ENCODE measurements at places on chromosomes 3 and 15. TPM values are rescaled to one million over a fixed set of nuclear protein-coding genes. Genes with fewer than 3 reads are reported as not detected.

- DNase-seq = no peak
- H3K4me3 ChIP-seq = no peak overlapping the region
- H3K4me1 ChIP-seq = peaks cover 15% of the 10 kb centered on the region
- no peak overlapping the region for H3K27ac ChIP-seq
- peaks cover 42% of the 10 kb centered on the region for H3K27me3 ChIP-seq
- no peaks in the 10 kb centered on the region for H3K36me3 ChIP-seq
These were observed 5.2 kb downstream of the KBTBD13 start for GRCh38 chr15:65081758-65082157.

- H3K36me3 ChIP-seq = peaks cover 61% of the 10 kb centered on the region
- H3K4me1 ChIP-seq = peaks cover 3% of the 10 kb centered on the region
- no peaks in the 10 kb centered on the region for H3K27me3 ChIP-seq
- no peak for DNase-seq
These were observed 19.1 kb downstream of the TRNT1 start for GRCh38 chr3:3145831-3146230.

- H3K36me3 ChIP-seq = no peaks in the 10 kb centered on the region
- H3K27me3 ChIP-seq = peaks cover 2% of the 10 kb centered on the region
- DNase-seq = no peak
- no peak overlapping the region for H3K27ac ChIP-seq
- no peak overlapping the region for H3K4me3 ChIP-seq
- peaks cover 4% of the 10 kb centered on the region for H3K4me1 ChIP-seq
These were observed 30.8 kb downstream of the LARP6 start for GRCh38 chr15:70823196-70823595.

The AGTR1 gene
- total RNA-seq = not detected

The MEIS2 gene
- not detected for total RNA-seq

The KLHL6 gene
- 40.4 TPM for total RNA-seq

The RETNLB gene
- not detected for total RNA-seq

DNA sequence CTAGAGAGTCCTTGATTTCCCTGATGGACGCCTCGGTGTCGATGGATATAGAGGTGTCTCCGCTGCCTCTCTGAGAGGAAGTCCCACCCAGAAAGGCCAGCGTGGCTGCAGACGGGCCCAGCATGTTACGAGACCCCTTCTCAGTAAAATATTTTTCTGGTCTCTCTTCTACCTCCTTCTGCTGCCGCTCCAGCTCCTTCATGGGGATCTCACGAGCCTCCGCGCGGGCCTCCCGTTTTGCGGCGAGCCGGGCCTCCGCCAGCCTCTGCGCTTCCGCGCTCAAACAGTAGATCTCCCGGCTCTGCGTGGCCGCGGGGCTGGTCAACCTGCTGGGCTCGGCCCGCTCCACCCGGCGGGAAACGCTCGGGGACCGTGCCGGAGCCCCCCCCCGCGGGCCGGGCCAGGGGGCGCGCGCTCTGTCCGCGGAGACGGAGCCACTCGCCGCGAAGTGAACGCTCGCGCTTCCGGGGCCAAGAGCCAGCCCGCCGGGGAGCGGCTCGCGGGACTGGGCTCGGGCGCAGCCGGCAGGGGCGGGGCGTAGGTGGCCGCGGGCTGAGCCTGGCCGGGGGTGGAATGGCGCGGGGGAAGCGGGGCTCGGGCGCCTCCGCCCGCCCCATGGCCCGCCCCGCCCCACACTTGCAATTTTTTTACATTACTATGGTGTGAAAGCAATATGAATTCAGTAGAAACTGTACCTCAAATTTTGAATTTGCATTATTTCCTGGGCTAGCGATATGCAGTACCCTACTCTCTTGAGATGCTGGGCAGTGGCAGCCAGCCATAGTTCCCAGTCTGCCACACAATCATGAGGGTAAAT lies 10.2 kb upstream of the KCNMB3 start:
- peaks cover 8% of the 10 kb centered on the region for H3K36me3 ChIP-seq
- peaks cover 13% of the 10 kb centered on the region for H3K27me3 ChIP-seq
- peak; percentile 67 for DNase-seq
- peaks cover 29% of the 10 kb centered on the region for H3K4me1 ChIP-seq
- peak overlapping the region; percentile 34 for H3K27ac ChIP-seq

The MBNL1 gene
- total RNA-seq = 437 TPM

DNA sequence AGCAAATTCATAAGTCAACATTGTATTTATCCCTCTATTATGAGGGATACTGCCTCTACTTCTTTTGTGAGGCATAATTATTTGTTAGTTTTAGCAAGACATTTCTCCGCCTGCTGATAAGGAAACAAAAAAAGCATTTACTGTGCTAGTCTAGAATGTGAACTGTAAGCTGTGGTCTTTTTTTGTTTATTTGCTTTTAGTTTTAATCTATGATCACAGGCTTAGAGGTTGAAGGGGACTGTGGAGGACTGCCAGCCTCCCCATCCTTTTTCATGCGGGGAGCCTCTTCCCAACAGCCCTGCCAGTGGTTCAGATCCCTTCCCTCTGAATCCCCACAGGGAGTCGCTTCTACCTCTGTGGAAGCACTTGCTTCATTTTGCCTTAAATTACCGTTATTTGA lies 331.0 kb upstream of the ROPN1 start:
- H3K27ac ChIP-seq = no peak overlapping the region
- no peak overlapping the region for H3K4me3 ChIP-seq
- DNase-seq = no peak

DNA sequence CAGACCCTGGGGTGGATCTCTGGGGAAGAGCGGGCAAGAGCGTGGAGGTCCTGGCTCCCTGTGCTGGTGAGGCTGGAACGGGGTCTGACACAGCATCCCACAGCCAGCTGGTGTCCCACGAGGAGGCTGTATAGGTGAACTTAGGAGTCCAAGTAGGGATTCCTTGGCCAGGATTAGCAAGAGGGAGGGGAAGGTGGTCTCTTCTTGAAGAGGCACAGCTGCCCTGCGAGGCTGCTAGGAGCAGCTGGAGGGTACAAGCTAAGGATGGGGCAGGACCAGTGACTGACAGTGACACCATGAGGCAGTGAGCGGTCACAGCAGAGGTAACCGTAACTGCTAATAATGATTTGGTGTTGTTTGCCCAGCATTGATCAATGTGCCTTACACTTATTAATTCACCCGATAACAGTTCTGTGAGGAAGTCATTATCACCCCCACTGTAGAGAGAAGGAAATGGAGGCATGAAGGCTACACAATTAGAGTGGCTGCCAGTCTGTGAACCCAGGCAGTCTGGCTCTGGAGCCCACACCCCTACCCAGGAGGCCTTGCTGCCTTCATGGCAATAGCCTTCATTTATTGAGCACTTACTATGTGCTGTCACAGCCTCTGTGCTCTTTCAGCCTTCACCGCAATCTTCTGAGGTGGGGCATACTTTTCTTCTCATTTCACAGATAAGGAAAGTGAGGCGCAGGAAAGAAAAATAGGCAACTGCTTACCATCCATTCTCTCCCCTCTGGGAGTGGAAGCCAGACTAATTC lies 59.4 kb downstream of the TMEM44 start:
- H3K4me1 ChIP-seq = no peaks in the 10 kb centered on the region
- no peaks in the 10 kb centered on the region for H3K36me3 ChIP-seq
- no peak overlapping the region for H3K4me3 ChIP-seq
- H3K27me3 ChIP-seq = peaks cover 19% of the 10 kb centered on the region

The CD86 gene
- 2.5 TPM for total RNA-seq

DNA sequence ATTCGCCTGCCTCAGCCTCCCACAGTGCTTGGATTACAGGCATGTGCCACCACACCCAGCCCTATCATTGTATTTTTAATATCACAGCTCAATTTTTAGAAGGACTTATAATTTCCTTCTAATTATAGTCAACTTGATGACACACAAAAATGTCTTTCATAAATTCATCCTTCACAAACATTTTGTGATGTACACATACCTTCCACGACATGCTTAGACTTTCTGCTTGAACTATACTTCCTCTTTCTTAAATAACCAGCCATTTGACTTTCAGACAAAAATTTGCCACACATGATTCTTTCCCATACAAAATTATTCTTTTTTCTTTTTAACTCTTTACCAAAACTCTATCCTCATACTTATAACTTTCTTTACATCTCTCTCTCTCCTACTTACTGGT lies 48.4 kb upstream of the CCK start:
- no peaks in the 10 kb centered on the region for H3K4me1 ChIP-seq
- H3K27me3 ChIP-seq = no peaks in the 10 kb centered on the region
- peaks cover 11% of the 10 kb centered on the region for H3K36me3 ChIP-seq
- no peak overlapping the region for H3K27ac ChIP-seq

GRCh38 chr3:18558507-18558906 lies 133.4 kb upstream of the SATB1 start:
- peaks cover 49% of the 10 kb centered on the region for H3K4me1 ChIP-seq
- H3K4me3 ChIP-seq = no peak overlapping the region
- no peaks in the 10 kb centered on the region for H3K27me3 ChIP-seq
- H3K36me3 ChIP-seq = peaks cover 17% of the 10 kb centered on the region
- H3K27ac ChIP-seq = peak overlapping the region; percentile 1

The KY gene
- not detected for total RNA-seq

DNA sequence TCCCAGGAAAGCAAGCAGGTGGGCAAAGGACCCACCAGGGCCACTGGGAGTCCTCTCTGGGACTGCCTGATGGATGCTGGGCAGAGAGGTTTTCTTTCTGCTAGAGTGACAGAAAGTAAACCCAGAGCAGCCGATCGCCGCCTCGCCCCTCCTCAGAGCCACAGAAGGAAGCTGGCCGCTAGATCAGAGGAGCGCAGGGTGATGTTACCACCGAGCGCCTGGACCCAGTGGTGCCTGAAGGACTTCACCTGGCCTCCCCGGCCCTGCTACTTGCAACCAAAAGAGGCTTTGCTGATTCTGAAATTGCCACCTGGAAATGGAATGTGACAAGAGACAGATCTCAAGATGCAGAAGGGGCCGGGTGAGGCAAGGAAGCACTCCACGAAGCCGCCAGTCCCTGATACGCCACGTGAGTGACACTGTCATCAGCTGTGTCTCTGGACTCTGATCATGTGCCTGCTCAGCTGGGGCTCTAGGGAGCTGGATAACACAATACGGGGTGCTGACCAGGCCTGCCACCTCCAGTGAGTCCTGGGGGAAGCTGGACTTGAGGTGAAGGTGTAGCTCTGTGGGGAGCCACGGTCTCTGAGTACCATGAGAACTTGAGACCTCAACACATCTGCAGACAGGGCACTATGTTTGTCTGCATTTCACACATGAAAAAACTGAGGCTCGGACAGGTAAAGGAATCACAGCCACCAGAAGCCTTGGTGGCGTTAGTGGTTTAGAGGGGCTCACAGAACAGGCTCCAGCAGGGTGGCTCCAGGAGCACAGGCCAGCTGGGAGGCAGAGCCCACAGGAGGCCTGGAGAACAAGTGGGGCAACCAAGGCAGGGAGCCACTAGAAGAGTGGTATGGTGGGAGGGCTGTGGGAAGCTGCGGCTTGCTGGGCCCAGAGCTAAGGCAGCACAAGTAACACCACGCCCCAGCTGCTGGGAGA lies 137.9 kb upstream of the PRR20G start:
- no peak for DNase-seq
- no peak overlapping the region for H3K27ac ChIP-seq
- H3K4me1 ChIP-seq = no peaks in the 10 kb centered on the region

DNA sequence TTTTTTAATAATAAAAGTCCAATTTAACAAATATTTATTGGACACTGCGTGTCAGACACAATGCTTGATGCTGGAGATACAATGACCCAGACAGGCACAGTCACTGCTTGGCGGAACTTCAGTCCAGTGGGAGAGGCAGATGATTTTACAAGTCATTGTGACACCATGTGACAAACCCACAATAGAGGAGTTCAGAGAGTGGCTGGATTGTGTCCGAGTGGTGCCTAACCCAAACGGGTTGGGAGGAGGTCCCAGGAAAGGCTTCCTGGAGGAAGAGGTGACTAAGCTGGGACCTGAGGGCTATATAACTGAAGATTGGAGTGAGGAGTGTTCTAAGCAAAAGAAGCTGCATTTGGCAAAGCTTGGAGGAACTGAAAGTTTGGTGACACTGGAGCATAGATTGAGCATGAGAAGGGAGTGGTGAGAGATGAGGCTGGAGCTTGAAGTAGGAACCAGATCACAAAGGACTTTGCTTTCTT lies 41.4 kb downstream of the CRTC3 start:
- no peaks in the 10 kb centered on the region for H3K27me3 ChIP-seq
- H3K27ac ChIP-seq = peak overlapping the region; percentile 84
- peaks cover 89% of the 10 kb centered on the region for H3K4me1 ChIP-seq
- H3K36me3 ChIP-seq = peaks cover 50% of the 10 kb centered on the region
- H3K4me3 ChIP-seq = peak overlapping the region; percentile 12

DNA sequence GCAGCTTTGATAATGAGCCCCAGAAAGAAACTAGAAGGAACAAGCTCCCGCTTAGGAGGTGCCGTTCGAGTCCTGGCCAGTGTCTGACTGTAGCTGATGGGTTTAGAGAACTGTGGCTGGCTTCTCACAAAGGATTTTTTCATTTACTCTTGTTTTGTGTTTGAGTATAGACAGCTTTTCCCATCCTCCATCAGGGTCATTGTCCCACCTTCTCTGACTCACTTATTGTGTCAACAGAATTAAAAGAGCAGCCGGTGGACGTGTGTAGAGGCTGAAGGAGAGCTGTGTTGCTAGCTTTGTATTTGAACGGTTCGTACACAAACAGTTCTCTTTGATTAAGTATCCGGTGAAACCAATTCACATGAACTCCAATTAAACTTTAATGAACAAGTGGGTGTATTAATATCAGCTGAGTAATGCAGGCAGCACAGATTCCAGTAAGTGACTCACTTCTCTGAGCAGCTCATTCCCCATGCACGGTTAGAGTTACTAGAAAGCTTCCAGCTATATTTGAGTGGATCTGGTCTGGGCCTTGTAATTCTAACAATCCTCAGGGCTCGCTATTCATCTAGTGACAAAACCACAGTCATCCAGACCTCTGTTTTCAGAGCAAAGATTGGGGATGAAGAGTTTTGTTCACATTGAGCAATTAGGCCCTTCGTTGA lies 141.0 kb downstream of the LPP start:
- H3K27me3 ChIP-seq = no peaks in the 10 kb centered on the region
- no peak overlapping the region for H3K27ac ChIP-seq
- no peak overlapping the region for H3K4me3 ChIP-seq
- H3K4me1 ChIP-seq = peaks cover 42% of the 10 kb centered on the region
- peaks cover 32% of the 10 kb centered on the region for H3K36me3 ChIP-seq
- DNase-seq = no peak

The TM4SF18 gene
- not detected for total RNA-seq

GRCh38 chr3:37645517-37646380 lies 215.9 kb upstream of the CTDSPL start:
- no peaks in the 10 kb centered on the region for H3K36me3 ChIP-seq
- DNase-seq = no peak
- peaks cover 3% of the 10 kb centered on the region for H3K27me3 ChIP-seq
- no peak overlapping the region for H3K27ac ChIP-seq
- no peaks in the 10 kb centered on the region for H3K4me1 ChIP-seq

The GRAMD2A gene
- total RNA-seq = not detected

DNA sequence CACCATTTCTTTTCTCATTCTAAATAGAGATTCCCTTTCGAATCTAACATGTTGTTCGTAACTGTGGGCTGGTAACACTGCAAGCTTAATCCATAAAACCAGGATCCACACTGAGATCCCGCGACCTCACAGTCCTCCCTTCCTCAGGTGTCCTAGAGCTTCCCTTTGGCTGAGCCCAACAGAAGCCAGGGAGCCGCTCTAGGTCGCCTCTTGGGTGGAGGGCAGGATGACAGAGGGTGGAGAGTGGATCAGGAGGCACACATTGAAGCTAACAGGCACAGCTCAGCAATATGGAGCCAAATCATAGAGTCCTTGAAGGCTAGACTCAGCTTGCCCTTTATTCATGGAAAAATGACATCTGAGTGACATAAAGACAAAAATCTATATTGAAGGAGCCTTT lies 44.7 kb upstream of the DLG1 start:
- no peak overlapping the region for H3K27ac ChIP-seq
- H3K27me3 ChIP-seq = peaks cover 1% of the 10 kb centered on the region
- H3K4me3 ChIP-seq = no peak overlapping the region
- DNase-seq = no peak
- no peaks in the 10 kb centered on the region for H3K36me3 ChIP-seq
